ENCODE measurements at places on chromosomes 2 and 18. TPM values are rescaled to one million over a fixed set of nuclear protein-coding genes. Genes with fewer than 3 reads are reported as not detected.
A peak's percentile ranks its signal among the peaks of the same experiment; 100 is the strongest.

DNA sequence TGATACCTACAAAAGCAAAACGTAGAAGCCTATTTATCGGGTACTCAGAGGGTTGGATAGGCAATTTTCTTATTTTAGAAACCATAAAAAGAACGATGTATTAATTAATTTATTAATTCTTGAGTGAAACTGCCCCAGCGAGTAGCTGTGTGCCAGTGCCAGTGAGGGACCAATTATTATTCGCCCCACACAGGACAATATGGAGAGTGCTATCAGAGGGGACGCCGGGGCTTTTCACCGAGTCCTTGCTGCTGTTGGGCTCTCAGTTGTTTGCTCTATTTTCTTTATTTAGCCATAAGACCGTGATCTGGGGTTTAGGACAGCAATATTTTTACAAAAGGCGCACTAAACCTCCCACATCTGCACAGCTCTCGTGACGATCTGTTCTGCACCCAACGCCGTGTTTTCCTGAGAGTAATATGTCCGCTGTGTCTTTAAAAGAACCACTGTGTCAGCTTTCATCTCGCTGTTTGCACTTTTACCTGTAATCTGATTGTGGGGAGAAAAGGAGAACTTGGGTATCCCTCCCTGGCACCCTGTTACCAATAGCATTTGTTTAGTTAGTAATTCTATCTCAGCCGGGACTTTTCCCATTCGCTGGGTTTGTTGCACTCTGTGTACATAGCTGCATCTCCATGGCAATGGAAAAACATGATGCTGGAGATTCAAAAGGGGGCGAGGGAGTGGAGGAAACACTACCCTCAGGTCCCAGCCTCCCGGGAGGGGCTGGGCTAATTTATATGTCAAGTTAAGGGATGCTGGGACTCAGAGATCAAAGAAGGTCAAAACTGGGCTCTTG is 30.1 kb upstream of the ZNF516 start:
- H3K4me3 ChIP-seq, result peak overlapping the region; percentile 42
- no peak for DNase-seq
- peaks cover 8% of the 10 kb centered on the region for H3K4me1 ChIP-seq
- no peaks in the 10 kb centered on the region for H3K36me3 ChIP-seq
- peak overlapping the region; percentile 56 for H3K27ac ChIP-seq

DNA sequence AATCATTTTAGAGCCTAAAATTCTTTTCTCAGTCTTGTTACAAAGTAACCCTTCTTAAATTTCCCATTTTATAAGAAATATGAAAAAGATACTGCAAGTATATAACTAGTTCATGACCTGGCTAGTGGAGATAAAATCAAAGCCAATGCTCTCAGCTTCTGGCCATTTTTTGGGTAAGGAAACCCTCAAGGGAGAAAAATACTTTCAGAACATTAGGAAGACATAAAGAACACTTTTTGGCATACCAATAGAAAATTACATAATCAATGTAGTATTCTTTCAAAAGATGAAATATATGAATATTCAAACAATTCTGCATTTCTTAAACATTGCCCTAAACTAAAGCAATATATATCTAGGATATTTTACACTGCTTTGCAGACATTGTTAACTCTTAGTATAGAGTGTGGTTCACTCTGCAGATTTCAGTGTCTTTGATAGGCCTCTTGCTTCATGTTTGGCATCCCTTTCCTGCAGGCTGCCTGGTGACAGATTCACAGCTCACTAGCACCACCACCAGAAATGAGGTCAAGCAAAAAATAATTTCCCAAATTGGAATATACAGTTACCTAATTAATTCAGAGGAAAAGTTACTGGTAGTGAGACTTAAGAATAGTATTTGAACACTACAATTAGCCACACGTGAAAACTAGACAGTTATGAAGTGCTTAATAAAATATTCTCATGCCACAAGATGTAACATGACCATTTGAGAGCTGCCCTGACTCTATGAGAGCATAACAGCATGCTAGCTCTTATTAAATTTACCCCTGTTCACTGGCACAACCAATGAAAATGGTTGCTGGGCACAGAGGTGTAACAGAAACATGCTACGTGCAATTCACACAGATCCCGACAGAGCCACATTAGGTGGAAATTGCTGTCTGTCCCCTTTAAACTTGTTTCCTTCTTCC is 36.0 kb downstream of the PAIP2B start:
- no peaks in the 10 kb centered on the region for H3K4me1 ChIP-seq
- no peaks in the 10 kb centered on the region for H3K27me3 ChIP-seq
- H3K4me3 ChIP-seq, result no peak overlapping the region
- no peaks in the 10 kb centered on the region for H3K36me3 ChIP-seq
- no peak for DNase-seq

- H3K4me1 ChIP-seq, result peaks cover 40% of the 10 kb centered on the region
Measured at GRCh38 chr2:73891276-73891901, 1.4 kb upstream of the ACTG2 start.

Gene KIF5C
- total RNA-seq, result 7.3 TPM

Gene LOXL3
- 7.8 TPM for total RNA-seq

Gene CPO
- 0.33 TPM for total RNA-seq

Gene EVX2
- total RNA-seq, result 1.9 TPM

Gene AMER3
- total RNA-seq, result 0.33 TPM

Gene VWA3B
- not detected for total RNA-seq

All from sigmoid colon (tissue), 7 donors.